ENCODE measurements at places on chromosomes 5 and 9. TPM values are rescaled to one million over a fixed set of nuclear protein-coding genes. Genes with fewer than 3 reads are reported as not detected.

DNA sequence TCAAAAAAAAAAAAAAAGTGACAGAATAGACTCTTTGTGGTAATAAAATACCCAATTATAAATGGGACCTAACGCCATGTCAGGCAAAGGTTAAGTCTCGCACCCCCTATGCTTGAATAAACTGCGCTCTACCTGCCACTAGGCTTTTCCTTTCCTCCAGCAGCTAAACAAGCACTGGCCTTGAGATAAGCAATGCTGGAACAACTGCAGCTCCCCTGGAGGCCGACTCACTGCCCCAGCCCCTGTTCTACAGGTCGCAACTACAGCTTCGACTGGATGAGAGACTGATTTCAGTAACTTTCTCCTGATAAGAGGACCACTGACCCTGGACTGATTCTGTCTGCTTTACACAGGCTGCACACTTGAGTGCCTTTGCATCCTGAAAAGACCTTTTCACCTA is 210.2 kb downstream of the HSPA4 start:
- no peak for DNase-seq

DNA sequence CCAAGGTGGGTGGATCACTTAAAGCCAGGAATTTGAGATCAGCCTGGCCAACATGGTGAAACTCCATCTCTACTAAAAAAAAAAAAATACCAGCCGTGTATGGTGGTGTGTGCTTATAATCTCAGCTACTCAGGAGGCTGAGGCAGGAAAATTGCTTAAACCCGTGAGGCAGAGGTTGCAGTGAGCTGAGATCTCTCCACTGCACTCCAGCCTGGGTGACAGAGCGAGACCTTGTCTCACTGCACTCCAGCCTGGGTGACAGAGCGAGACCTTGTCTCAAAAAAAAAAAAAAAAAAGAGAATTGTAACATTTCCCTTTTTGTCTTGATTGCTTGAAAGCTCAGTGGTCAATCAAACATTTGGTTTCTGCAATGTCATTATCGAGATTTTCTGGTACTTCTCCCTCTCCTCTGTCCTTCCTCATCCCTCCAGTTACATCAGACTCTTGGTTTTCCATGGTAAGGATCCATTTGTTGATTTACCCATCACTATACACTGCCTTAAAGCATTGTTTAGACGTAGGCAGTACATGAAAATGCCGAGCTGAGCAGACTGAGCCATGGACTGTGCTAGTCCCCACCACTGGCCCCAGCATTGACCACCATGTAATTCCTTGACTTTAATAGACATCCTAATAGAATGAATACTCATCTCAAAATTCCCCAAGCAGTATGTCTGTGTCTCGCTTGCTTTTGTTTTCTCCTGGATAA is 11.5 kb upstream of the AIF1L start:
- DNase-seq: no peak

- DNase-seq: no peak
Measured at GRCh38 chr5:134129411-134130238, 15.1 kb downstream of the TCF7 start.

- no peak for DNase-seq
Measured at GRCh38 chr9:133553123-133553522, 18.6 kb downstream of the ADAMTSL2 start.

DNA sequence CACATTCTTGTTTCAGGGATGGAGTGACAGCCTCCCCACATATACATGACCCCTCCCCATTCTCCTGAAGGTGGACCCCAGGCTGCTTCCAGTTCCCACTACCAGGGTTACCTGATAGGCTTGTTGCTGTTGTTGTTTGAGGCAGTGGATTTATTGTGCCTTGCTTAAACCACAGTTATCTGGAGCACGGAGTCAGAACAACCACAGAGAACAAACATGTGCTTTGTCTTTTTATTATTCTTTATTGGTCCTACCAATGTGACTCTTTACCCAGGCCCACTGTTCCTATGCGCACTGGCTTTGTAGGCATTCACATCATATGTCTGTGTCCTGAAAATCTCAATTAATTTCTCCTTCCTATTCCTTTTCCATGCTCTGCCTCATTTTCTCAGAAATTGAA is 41.2 kb upstream of the IPPK start:
- no peak for DNase-seq

DNA sequence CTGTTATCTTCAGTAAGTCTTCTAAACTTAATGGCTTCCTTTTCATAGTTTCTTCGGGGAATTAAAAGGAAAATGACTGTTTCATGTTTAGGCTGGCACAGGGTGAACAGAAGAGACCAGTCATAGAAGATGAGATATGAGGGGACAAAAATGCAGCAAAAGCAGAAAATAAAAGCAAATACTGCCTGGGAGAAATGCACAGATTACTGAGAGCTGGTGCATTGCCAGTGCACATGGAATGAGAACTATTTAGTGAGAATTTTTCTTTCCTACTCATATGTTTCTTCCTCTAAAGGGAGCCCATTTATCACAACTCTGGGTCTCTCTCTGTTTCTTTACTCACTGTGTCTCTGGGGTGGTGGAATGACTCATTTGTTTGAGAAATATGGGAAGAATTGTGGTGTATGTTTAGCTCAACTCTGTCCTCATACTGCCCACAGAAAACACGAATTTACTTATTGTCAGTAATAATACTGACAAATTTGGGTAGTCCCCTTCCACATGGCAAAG is 25.9 kb upstream of the ANKRD55 start:
- no peak for DNase-seq

DNA sequence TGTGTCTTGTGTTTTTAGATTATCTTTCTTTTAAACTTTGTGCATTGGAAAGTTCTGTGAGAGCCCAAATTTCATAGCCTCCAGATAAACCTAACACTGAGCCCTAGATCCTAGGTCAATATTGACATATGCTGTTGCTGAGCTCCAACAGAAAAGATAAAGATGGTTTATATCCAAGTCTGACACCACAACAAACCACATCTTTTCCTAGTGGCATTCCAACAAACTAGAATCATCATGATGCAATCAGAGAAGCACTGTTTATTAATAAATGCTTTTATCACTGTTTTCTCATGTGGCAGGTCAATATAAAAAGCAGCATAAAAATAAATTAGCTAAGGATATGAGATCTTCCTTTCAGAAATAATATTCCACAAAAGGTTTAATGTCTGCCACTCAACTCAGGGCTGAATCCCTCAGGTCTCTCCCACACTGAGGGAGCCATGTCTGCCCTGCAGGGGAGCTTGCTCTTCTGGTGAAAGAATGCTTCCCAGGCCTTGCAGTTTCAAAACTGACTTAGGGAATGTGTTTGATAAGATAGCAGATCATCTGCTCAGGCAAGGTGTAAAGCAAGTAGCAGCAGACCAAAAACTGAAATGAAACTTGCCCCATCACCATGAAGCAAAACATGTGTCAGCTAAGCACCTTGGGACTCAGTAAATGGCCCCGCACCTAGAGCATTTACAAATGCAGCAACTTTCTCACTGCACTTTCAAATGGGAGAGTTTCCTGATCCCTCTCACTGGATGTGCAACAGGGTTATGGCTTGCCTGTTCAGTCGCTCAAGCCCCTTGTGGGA is 493.0 kb downstream of the AGTPBP1 start:
- no peak for DNase-seq

DNA sequence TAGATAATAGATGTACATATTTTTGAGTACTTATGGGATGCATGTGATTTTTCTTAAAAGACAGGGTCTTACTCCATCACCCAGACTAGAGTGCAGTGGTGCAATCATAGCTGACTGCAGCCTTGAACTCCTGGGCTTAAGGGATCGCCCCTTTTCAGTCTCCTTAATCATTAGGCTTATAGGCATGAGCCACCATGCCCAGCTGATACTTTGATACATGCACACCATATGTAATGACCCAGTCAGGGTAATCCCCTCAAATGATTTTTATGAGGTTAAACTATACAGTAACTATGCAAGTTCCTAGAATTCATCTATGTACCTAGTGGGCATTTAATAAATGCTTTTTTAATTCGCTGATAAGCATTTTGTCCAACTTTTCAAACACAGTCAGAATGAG is 292.3 kb downstream of the DTWD2 start:
- DNase-seq: no peak

GRCh38 chr5:6469836-6470235 is 21.2 kb downstream of the UBE2QL1 start:
- no peak for DNase-seq

- no peak for DNase-seq
Measured at GRCh38 chr5:34040472-34040871, 2.5 kb downstream of the C1QTNF3 start.

GRCh38 chr9:110777876-110778215 is 109.3 kb downstream of the MUSK start:
- DNase-seq: no peak

GRCh38 chr5:65059681-65060598 is 291.2 kb downstream of the CWC27 start:
- no peak for DNase-seq

DNA sequence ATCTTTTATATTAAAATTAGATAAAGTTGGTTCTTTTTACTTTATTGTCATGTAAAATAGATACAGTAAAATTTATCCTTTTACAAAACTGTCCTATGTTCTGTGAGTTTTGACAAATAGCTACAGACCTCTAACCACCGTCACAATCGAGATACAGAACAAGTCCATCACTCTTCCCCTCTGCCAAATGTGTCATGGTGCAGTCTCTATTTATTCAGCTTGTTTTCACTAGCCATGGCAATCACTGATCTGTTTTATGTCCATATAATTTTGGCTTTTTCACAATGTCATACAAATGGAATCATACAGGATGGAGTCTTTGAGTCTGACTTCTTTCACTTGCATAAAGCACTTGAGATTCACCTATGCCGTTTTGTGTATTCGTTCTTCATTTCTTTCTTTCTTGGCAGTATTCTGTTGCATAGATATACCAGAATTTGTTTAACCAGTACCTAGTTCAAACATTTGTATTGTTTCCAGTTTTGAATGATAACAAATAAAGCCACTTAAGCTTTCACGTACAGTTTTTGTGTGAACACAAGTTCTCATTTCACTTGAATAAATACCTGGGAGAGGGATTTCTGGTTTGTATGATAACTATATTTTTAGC is 273.2 kb upstream of the MPDZ start:
- DNase-seq: no peak

DNA sequence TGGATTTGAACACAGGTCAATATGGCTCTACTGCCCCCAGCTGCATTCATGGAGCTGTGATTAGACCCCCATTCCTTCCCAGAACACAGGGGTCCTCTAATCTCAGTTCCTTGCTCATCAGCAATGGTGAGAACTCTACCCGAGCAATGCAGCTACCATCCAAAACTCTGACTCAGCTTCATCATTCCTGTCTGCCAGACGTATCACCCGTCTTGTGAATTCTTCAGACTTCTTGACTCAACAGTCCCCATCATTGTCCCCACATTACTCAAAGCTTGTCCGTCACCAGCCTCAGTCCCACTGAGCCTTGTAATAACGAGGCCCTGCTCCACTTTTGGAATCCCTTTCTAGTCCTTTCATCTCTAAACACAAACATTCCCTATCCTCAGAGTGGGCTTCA is 36.3 kb upstream of the STX17 start:
- DNase-seq: no peak

DNA sequence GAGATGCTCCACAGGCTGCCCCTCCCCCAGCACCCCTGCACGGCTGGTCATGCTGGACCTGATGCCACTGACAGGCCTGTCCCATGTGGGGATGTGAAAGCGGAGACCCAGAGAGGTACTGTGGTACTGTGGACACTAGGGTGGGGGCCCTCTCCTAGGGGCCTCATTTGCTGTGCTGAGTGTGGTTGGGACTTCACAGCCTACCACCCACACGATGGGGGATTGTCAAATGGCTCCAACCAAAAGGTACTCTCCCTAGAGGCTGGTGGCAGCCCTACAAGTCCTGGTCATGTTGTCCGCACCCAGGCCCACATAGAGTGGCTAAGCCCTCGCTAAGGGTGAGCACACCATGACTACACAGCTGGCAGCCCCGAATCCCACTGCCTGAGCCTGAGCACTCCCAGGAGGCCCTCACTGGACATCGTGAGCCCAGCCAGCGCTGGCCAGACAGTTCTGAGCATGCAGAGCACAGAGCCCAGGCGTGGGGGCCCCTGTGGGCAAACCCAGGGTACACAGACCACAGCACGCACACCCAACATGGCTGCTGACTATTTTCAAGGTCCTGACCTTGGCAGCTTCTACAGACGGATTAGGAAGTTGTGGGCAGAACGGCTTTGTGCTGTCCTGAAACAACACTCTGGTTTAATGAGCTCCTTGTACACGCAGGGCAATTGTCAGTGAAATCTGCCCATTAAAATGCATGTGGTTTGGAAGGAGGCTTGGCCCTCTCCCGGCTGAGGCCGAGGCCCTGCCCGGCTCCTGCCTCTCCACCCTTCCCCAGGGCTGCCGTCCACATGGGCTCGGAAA is 214.1 kb downstream of the HSPA4 start:
- DNase-seq: no peak

- no peak for DNase-seq
Measured at GRCh38 chr9:127132921-127133647, 10.6 kb upstream of the ANGPTL2 start.

GRCh38 chr5:72441862-72442540 is 65.2 kb downstream of the ZNF366 start:
- no peak for DNase-seq

DNA sequence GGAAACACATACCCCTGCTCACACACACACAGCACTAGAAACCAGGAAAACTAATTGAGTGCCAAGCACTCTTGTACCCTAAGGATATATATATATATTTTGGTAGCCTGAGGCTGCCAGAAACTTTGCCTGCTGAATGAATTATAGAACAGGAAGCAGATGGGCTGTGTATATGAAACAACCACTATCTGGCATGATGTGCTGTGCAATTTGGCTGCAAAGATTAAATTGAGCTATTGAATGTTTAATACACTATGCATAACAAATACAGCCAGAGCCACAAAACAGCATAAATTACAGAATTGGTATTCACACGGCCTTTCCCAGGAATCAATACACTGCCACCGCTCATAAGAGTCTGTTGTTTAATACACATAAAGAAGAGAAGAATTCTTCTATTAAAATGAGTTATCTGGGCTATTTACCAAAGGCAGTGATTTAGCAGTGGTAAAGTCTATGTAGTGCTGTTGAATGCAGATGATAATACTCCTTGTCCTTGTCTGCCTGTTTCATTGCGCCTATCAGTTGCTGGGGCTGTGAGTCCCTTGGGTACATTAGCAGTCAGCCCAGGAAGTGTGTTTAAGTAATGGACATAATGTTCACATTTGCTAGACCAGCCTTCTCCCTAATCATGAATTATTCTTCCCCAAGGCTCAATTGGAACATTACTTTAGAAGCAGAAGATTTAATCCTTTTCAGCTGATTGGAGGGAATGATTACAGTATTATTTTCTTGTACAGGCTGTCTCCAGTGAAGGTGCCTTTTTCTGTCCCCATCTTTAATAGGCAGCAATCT is 294.3 kb downstream of the TLE1 start:
- DNase-seq: no peak

GRCh38 chr5:173644673-173645436 is 28.4 kb upstream of the BOD1 start:
- no peak for DNase-seq

GRCh38 chr5:128671943-128672342 is 133.9 kb upstream of the FBN2 start:
- no peak for DNase-seq

FAT2 gene
- total RNA-seq: not detected

FAM221B gene
- not detected for total RNA-seq

ACOT12 gene
- not detected for total RNA-seq

ARHGEF37 gene
- not detected for total RNA-seq

FBXW2 gene
- 51.9 TPM for total RNA-seq

GGTA1 gene
- not detected for total RNA-seq

CCNO gene
- not detected for total RNA-seq

GABRA1 gene
- not detected for total RNA-seq

FSD1L gene
- 0.33 TPM for total RNA-seq

CCL27 gene
- total RNA-seq: not detected

Measured in CD8-positive, alpha-beta T cell (primary cell).